ENCODE measurements at places on chromosomes 1 and 21.

DNA sequence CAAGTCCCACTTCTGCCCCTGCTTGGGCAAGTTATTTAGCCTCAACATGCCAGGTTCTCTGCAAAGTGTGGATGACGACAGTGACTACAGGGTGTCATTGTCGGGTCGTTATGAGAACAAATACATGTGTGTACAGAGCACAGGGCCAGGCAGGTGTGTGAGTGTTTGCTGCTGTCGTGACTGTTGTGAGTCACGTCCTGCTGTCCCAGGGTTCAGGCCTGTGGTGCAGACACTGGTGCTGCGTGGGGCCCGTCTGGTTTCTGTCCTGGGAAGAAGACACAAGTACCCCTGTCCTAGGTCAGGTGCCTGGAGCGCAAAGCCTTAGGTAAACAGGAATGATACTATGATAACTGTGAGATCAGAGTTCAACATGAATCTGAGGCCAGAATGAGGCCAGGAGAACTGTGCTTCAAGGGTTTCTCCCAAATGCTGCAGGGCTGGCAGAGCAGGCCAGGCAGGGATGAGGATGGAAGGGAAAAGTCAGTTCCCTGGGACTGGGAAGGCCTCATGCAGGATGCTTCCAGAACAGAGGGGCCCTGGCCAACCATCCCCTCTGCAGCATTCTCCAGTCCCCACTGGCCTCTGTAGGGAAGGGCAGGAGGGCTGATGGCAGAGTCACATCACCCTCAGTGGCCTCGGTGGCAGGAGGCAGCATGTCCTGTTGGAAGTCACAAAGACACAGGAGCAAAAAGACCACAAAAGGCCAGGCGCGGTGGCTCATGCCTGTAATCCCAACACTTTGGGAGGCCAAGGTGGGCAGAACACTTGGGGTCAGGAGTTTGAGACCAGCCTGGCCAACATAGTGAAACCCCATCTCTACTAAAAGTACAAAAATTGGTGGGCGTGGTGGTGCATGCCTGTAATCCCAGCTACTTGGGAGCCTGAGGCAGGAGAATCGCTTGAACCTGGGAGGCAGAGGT is 15.7 kb downstream of the GPR157 start:
- DNase-seq = no peak

DNA sequence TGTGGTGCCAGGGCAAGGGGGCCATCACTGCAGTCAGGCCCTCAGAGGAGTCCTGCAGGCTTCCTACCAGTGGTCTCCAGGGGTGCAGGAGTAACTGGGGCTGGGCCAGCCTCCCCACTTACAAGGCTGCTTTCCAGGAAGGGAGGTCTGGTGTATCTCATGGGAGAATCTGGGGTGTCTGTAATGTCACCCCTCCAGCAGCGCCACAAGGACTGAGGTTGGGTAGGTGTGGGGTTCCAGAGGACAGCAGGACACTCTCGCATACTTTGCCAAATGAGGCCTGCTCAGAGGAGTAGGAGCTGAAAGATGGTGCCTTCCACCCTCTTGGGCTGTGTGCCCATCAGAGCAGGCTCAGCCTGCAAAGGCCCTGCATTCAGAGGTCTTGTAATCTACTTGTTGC is 46.9 kb downstream of the TNNT2 start:
- no peak for DNase-seq

DNA sequence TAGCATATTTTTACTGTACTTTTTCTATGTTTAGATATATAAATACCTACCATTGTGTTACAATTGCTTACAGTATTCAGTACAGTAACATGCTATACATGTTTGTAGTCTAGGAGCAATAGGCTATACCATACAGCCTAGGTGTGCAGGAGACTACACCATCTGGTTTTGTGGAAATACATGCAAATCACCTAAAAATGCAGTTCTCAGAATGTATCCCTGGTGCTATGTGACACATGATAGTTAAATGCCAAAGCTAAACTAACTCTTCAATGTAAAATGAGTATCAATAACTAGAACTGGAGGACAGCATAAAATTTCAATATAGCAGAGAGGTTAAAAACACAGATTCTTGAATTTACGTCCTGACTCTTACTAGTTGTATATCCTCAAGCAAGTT is 14.8 kb downstream of the NUCKS1 start:
- DNase-seq = no peak

- DNase-seq = no peak
These were observed 414.0 kb downstream of the CAMTA1 start for GRCh38 chr1:7199077-7199779.

DNA sequence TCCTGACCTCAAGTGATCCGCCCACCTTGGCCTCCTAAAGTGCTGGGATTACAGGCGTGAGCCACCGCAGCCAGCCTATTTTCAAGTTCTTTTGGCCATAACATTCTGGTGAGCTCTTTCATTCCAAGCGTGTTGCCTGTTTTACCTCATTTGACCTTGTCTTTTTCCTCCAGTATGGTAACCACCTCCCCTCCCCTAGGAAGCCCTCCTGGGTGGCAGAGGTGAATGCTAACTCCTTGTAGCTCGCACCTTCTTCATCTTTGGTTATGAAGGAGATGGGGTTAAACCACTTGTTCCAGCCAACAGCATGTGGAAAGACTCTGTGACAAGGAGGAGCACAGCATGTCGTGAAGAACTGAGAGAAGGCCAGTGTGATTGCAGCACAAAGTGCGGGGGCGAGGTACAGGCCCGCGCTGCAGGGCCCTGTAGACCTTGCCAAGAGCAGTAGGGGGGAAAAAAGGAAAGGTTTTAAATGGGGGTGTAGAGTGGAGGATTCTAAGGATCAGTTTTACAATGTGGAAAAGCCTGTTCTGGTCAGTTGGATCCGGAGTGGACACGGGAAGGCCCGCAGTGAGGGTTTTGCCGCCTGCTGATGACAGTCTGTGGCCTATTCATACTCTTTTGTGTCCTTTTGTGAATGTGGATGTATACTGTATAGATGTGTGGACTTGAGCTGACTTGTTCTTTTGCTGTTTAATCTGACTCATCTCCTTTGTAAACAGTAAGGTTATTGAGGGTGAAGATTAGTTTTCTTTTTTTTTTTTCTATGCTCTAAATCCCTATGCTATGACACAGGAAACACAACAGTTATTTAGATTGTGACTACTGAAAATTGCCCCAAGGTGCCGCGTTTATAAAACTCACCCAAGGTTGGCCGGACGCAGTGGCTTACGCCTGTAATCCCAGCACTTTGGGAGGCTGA is 7.5 kb upstream of the ZNF436 start:
- DNase-seq = no peak

GRCh38 chr1:6743189-6744101 is 41.8 kb upstream of the CAMTA1 start:
- peak; percentile 87 for DNase-seq

DNA sequence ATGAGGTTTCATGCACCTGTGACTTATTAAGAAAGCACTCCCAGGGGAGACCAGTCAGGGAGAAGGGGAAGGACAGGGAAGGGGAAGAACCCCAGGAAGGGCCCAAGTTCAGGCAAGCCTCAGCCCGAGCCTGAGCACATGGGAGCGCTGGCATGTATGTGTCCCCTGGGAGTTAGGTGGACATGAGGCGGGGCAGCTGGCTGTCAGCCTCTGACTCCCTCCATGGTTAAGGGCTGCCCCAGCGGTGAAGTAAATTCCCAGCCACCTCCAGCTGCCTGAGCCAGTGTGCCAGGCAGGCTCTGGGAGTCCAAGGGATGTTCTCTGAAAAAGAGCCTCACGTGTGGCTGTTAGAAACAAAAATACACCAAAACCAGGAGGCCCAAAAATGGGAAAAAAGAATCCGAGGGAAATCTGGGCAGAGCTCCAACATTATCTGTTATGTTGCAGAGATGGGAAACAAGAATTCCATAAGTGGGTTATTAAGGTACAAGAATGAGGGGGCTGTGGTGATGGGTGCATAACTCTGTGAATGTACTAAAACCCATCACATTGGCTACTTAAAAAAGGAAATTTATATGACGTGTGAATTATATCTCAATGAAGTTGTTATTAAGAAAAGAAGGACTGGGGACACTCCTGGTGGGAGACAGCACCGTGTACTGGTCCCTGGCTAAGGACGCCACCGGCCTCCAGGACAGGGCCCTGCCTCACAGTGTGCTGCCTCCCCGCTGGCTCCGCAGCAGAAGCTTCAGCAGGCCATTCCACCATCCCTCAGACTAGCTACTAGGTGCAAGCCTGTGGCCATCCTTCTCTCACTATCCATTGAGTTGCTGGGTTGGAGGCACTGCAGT is 18.7 kb downstream of the DMRTB1 start:
- DNase-seq = no peak

- DNase-seq = no peak
These were observed 135.1 kb downstream of the ACTL8 start for GRCh38 chr1:17890056-17890814.

DNA sequence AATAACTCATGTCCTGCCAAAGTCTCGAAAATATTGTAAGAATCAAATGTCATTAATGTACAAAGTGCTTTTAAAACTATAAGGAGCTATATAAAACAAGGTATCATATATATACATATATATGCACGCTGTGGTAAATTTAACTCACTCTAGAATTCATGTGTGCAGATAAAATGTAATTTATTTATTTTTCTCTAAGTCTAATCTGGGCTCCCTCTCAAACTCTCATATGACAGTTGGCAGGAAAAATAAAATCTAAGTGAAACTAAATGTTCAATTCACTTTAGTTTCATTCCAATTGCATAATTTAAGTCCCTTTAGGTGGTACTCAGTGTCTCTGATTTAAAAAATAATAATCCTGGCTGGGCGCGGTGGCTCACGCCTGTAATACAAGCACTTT is 372.0 kb upstream of the DAB1 start:
- DNase-seq = no peak

GRCh38 chr21:43866260-43866629 is 1.2 kb downstream of the AGPAT3 start:
- peak; percentile 43 for DNase-seq

DNA sequence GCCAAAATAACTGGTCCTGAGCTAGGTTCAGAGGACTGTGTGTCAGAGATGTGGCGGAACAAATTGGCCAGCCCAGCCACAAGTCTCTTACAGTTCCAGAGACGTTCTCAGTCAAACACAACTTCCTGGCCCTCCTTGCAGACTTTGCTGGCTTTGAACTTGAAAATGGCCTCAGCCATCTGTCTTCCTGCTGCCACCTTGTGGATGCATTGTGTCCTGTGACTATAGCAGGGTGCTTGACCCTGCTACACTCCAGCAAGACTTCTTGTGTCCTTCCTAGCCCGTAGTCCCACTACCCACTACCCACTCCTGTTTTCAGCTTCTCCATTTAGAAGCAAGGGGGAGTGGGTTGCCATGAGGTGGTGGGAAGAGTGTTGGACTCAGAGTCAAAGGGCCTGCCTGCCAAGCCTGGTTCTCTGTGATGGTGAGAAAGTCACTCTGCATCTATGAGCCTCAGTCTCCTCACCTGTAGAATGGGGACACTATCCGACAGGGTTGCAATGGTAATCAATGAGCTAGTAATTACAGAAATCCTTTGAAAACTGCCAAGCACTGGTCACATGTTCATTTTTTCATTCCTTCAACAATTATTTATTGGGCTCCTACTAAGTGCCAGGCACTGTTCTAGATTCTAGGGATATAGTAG is 109.9 kb downstream of the IGSF21 start:
- DNase-seq = peak; percentile 68

GRCh38 chr1:238690415-238690814 is 696.0 kb upstream of the CHRM3 start:
- DNase-seq = no peak

DNA sequence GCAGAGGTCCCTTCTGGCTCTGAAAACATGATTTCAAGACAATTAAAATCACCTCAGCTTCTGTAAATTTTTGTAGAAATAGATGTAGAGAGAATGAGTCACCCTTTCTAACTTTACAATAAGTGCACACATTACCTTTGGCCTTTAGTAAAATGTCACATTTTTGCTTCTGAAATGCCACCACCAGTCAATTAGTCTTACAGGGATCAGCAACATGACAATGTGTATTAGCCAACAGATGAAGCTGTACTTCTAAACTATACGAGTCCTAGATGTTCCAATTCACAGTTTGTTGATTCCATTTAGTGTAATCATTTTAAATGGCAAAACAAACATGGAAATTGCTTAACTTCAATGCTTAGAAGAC is 23.1 kb downstream of the C21orf91 start:
- DNase-seq = no peak

DNA sequence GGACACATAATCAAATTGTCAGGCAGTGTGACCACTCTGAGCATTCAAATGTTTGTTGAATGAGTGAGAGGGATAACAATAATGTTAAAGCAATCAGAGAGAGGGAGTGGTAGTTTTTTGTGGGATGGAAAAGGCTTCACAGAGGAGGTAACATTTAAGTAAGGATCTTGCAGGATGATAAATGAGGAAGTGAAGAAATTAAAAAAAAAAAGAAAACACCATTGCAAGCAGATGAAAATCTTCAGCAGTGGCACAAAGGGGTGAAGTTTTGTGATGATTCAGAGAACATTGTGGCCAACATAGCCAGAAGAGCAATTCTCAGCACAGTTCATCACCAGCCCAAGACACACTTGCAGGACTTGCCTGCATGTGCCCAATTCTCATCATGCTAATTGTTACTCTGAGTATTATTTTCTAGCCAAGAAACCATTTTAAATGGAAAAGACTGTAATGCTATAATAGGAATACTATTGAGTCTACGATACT is 35.0 kb downstream of the OVGP1 start:
- DNase-seq = peak; percentile 14

GRCh38 chr1:19815801-19816736 is 986 bp upstream of the RNF186 start:
- no peak for DNase-seq

- DNase-seq = peak; percentile 1
These were observed 1208.7 kb downstream of the BRINP3 start for GRCh38 chr1:189269011-189269410.

- no peak for DNase-seq
These were observed 351.1 kb upstream of the PLXNA2 start for GRCh38 chr1:208595236-208595635.

DNA sequence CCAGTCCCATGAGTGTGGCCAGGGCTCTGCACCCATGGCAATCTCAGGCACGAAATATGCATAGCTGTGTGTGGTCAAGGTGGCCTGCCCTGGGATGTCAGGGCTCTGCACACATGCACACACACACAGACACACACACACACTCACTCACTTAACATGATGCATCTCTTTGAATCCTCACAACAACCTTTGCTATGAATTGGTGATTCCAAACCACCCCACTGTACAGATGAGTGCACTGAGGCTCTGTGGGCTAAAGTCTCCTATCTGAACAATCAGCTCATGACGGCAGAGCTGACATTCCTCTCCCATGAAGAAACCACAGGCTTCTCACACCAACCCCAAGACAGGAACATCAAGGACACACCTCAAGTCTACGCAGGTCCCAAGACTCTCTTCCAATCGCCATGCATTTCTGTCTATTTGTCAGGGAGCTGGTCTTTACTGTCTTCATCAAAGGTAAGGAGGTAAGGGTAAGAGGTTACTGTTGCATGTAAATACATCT is 131.6 kb downstream of the ETS2 start:
- DNase-seq = no peak

GRCh38 chr1:44380666-44381177 is 24.3 kb upstream of the RNF220 start:
- no peak for DNase-seq

DNA sequence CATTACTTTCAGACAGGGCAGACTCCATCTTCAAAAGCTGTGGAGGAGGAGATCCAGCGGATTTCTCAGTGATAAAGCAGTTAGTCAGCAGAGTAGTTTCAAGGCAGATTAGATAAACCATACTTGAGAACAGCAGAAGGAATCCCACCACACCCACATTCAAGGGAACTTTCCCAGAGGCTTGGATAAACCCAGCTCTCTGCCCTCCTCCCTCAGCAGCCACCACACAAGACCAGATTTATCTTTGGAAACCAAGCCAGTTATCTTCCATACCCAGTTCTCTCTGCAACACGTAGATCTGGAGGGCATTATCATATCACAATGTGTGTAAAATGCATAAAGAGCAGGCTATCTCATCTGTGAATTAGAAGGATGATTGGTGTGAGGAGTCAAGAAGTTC is 40.2 kb downstream of the GFI1 start:
- no peak for DNase-seq
